ENCODE measurements at places on chromosomes 13 and 19.

DNA sequence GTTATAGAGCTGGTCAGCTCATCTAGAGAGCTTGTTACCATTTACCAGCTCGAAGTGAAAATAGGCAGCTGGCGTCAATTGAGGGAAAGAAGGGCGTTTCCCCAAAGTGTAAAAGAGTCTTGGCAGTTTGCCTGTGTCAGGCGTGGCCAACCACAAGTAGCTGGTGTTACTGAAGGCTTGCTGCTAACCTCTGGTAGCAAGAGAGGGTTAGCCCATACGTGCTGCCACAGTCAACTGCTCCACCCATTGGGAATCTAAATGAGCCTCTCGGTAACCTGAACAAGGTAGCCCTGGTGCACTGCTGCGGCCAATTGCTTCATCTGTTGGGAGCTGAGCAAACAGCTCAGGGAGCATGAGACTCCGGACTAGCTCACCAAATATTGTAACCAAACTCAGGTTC, 314.9 kb upstream of the SLITRK5 start:
- no peak for DNase-seq

DNA sequence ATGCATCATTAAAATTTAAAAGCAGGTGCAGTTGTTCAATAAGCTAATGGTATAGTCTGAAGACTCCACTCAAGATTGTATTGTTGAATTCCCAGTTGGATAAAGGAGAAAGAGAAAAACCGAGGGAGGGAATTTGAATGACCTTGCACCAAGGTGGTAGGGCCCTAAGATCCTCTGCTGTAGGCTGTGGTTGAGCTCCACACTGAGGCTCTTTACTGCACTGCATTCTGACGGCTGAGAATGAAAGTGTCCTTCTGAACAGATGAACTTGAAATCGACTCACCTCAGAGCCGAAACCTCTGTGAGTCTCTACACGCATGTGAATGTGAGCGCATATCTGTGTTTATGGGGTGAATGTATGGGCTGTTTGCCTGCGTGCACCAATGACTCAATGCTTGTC, 388.9 kb upstream of the DACH1 start:
- DNase-seq, result peak; percentile 17

GRCh38 chr13:25881136-25881926, 170.5 kb downstream of the SHISA2 start:
- no peak for DNase-seq

DNA sequence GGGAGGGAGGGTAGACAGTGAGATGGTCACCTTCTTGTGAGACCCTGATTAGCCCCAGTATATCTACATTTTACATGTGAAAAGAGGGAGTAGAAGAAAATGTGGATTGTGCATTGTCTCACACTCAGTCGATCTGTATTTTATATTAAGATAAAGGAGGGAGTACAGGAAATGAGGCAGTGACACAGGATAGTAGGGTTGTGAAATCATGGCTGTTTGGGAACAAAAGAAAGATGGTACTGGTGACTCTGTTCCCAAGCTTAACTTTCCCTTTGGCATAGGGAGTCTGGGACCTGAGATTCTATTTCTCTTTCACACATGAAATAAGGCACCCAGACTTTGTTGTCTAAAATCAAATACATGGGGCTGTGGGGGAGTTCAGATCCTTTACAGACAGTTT, 194.7 kb downstream of the ABCC4 start:
- DNase-seq, result no peak

DNA sequence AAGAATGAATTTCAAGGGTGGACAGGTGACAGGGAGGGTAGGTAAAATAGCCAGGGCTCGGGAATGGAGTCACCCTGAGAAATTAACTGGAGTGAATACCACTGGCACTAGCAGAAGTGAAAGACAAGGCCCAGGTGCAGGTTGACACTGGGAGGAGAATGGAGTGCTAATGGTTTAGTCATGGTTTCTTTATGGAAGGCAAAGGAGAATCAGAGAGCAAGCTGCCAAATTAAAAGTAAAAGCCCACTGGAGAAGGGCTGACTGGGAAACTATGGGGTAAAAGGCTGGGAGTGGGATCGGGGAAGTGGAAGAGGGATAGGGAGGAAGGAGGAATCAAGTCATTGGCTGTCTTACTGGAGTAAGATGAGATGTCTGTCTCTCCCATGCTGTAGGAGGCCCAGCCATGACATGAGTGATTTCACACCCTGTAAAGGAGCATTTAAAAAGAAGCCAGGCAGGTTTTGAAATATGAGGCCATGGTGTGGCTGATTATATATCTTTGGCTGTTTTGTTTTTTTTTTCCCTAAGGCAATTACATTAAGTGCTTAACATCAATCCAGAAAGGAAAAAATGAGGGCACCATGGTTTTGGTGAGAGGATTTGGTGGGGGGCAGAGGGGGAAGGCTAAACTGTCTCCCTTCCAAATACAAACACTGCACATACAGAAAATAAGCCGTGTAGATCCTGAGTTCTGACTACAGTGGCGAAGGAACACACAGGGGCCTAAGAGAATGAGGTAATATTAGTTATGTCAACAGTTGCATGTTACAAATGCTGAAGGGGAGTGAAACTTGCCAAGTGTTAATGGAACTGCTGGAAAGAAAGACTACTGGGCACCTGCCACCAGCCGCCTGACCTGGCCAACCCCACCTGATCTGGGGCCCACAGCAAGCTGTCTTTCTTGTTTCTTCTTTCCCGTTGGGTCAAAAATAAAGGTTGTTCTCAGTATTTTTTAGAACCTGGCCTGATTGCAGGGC, 183.5 kb upstream of the TSC22D1 start:
- DNase-seq, result peak; percentile 78

DNA sequence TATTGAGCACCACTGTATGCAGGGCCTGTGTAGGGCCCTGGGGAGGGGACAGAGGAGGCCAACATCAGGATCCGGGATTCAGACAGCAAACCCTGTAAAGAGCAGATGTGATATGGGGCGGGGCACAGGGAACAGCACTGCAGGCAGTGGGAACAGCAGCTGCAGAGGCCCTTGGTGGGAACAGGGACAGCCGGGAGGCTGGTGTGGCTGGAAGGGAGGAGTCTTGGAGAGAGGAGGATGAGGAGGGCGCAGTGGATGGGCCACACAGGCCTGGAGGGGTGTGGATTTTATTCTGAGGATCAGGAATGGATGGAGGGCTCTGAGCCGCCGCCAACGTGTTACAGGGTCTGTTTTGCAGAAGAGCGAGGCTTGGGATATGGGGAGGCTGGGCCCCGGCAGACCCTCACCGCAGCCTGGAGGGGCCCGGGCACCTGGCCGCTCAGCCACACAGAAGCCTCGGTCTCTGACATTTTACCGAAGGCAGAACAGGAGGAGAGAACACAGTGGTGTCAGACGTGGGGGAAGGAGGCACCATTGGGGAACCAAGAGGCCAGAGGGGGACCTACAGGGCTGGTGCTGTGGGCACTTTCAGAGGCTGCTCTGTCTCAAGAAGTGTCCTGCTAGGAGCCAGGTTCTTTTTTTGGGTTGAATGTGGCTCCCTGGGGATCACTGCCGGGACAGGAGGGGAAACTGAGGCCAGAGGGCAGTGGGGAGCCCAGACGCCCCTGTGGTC, 6.9 kb downstream of the EFNA2 start:
- DNase-seq, result no peak

DNA sequence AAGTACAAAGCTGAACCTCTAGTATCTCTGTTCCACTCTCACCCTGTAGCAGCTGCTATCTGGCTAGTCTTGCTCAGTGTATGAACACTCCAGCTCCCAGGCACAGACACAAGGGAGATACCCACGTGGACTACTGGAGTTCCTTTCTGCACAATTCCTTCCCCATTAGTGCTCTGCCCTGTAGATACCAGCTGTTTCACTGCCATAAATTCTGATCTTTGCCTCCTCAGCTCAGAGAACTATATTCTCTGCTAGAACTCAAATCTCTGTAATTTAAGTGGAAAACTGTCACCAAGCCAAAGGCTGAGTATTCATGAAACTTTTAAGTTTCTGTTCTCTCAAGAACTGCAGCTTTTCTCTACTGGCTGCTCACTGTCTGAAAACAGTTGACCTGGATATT, 273.7 kb downstream of the DIAPH3 start:
- DNase-seq, result no peak

Data from DMS79 treated with DMSO at 0.1 percent for 48 hours (cell line).